IPS DF 19.7 (cell line): ENCODE measurements at places on chromosomes 12 and 14.

DNA sequence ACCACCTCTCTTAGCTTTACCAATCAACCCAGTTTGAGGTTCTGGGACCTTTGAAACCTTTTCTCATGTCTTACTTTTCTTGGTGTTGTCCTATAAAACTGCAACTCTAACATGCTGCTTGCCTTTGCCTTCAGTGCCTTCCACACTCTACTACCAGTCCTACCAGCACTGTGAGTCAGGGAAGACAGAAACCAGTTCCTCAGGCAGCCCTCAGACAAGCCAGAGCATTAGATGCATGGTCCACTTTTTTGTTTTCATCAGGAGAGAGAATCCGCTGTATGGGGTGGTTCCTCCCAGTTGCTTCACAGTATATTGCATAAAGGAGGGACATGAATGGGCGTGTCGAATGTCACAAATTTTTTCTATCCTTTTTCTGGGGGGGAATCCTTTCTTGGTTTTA lies 17.3 kb upstream of the KLRB1 start:
- DNase-seq = no peak

DNA sequence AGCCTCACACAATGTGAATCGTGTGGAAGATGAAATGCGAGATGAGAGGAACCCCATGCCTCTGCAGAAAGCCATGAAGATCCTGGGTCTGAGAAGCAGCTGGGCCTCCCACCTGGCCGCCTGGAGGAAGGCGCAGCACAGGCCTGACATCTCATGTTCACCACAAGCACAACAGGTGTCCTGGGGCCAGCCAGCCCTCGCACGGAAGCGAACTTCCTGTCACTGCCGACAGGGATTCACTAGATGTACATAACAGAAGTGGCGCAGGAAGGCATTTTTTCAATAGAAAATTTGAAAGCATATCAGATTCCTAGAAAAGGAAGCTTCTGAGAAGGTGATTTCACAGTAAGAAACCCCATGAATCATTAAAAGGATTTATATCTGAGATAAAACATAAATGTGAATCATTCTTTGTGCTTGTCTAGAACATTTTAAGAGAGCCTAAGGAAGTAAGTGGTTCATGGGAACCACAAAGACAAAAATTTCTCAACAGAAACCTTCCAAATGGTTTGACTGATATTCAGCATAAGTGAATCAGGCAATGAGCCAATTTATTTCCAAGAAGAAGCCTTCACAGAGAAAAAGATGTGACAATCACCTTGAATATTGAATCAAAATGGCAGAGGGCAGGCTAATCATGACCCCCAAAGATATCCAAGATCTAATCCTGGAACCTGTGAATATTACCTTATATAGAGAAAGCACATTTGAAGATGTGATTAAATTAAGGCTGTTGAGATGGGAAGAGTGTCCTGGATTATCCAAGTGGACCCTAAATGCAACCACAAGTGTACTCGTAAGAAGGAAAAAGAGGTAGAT lies 311.9 kb downstream of the DUSP6 start:
- DNase-seq = no peak

DNA sequence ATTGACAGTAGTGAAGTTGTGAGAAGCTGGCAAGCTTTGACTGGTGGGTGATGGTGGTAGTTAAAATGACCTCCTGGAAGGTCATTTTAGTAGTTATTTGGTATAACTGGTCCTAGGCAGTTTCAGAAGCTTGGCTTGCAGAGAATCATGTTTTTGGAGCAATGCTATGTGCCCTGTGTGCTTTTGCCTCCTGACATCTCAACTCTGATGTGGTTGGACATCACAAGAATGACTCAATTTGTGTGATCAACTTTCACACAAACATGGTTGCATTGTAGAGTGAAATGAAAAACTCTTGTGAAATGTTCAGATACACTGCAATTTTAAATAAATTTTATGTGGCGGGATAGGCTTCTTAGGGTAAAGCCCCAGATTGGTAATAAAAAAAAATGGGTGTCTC lies 8.3 kb upstream of the ABCD2 start:
- DNase-seq = no peak

DNA sequence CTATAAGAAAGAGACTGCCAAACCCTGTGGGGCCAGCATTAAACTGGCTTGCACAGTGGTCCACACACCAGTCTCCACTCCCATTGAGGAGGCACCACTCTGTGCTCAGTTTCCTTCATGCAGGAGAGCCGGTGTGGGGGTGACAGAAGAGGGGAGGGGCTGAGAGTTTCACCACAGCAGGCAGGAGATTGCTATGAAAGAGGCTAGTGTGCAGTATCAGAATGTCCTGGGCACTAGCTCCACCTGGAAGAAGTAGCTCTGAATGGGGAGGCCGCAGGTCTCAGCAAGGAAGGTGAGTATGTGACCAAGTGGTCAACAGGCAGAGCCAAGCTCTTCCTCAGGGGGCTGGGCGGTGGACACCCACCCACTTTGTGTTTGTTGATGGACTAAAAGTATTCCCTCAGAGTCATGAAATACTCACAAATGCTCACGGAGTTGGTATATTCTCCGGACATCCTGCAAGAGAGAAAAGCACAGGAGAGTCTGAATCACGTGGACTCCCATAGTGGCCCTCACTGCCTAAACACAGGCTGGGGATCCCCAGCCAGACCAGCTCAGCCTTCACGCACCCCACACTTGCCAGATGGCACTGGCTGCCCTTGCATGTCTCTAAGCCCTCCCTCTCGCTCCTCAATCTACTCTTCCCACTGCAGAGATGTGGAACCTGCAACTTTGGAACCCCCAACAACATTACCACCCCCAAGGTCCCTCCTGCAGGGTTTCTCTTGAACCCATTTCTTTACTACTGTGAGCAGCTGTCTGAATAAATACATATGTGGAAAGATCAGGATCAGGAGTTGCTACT lies 7.8 kb upstream of the KRT72 start:
- DNase-seq = no peak

GRCh38 chr14:22535126-22535525 lies 53.9 kb downstream of the DAD1 start:
- DNase-seq = no peak

DNA sequence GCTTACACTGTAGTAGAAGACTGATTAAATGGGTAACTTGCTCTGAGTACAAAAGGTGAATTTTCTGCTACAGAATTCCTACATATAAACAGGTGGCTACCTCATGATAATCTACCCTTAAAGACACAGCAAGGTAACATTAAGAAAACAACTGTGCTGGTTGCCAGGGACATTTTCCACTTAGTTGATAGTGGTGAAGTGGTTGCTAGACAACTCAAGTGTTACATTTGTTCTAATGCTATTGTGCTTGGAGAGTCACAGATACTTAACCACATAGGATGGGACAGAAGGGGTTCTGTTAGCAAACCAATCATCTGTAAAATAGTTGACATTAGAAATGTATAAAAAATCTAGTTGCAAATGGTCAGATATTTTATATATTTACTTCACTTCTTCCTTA lies 870.3 kb upstream of the SEL1L start:
- DNase-seq = no peak
